ENCODE measurements at places on chromosomes 6 and 20.

- no peak for DNase-seq
Observed at GRCh38 chr20:37406010-37406998, 60.4 kb downstream of the SRC start.

GRCh38 chr6:73152556-73152955, 72.7 kb downstream of the KHDC1L start:
- no peak for DNase-seq

DNA sequence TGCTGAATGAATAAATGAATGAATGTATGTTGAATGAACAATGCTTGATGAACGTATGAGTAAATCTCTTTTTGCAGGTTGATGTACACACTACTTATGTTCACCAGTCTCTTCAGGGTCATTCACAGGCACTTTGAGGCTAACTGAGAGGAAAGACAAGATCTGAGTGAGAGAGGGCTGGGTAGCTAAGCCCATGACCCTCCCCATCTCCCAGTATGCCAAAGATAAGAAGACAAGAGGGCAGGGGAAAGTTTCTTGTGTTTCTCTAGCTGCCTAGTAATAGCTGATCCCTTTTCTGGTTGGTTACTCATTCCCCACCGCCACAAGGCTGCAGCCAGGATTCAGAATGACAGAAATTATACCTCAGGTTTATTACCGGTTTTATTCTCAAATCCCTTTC, 90.7 kb downstream of the CEP57L1 start:
- no peak for DNase-seq

DNA sequence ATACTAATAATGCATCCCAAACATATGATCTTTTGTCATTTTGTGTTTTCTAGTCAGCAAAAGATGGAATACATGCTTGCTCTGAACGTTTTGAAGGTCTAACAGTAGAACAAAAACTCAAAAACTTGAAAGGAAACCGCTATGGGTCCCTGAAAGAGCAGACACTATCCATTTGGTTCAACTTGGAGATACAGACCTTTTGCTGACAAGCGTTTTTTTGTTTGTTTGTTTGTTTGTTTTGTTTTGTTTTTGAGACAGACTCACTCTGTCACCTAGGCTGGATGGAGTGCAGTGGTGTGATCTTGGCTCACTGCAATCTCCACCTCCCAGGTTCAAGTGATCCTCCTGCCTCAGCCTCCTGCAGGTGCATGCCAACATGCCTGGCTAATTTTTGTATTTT, 644.3 kb upstream of the PTCHD4 start:
- DNase-seq, result no peak

- DNase-seq, result no peak
Observed at GRCh38 chr6:14972379-14973067, 273.3 kb upstream of the JARID2 start.

DNA sequence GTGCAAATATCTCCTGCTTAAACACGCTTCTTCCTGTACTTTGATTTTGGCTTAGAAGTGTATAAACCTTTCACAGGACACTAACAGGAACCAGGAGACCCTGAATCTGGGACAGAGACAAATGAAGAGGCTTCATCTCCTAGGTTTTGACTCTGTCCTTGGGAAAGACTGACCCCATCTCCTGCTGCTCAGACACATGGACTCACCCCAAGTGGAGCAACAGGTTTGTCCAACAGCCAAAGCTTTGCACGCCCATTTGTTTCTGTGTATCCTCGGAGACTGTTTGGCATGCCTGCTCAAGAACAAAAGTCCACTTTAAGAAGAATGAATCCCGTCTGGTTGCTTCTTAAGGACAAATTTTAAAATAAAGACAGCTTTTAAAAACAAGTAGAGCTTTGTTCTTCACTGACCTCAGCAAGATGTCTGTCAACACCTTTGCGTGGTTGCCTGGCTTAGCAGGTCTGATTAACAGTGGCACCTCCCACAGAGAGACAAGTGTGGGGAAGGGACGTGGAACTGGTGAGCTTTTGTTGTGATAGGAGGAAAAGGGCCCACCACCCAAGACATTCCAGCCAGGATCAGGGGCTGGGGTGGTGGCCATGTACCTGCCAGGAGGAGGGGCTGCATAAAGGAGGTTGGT, 202.6 kb downstream of the SOD2 start:
- DNase-seq, result no peak

DNA sequence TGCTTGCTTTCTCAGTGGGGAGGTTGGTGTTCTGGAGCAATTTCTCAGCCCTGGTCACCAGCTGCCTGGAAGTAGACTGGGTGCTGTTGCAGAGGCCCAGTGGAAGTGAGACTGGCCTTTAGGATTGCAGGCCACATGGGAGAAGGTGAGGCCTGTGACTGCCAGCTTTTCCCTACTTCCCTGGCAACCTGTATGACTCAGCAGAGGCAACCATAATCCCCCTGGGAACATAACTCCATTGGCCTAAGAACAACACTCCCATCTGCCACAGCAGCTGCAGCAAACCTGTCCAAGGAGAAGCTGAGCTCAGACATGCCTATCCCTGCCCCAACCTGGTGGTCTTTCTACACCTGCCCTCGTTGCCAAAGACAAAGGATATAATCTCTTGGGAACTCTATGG, 473.5 kb upstream of the SPTLC3 start:
- no peak for DNase-seq

- no peak for DNase-seq
Observed at GRCh38 chr6:9564021-9564420, 850.9 kb downstream of the TFAP2A start.

DNA sequence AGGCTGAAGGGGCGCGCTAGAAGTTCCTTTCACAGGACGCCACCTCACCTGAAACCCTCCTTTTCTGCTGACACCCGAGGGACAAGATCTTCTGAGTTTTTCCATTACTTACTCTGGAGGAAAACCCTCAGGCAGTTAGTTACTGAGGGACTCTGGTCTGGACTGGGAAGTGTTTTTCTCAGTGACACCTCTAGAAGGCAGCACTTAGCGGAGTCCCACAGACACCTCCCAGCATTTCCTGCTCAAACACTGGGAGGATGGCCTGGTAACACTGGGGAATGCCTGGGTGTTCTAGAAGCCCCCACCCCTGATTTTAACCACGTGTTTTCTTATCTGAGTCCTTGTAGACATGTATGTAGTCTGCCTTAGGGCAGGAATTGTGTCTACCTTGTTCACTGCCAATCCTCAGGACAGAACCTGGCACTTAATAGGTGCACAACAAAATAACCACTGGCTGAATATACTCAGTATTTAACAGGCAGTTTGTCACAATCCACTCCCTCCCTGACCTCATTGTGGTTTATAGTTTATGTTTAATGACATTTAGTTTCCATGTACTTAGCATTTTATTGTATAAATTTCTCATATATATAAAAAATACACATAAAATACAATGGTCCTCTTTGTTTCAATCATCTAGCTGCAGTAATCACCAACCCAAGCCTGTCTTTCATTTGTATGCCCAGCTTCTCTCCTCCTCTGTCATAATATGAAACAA, 4.8 kb downstream of the GSTA3 start:
- DNase-seq, result no peak

GRCh38 chr6:159059885-159060506, 15.2 kb upstream of the TAGAP start:
- DNase-seq, result no peak

DNA sequence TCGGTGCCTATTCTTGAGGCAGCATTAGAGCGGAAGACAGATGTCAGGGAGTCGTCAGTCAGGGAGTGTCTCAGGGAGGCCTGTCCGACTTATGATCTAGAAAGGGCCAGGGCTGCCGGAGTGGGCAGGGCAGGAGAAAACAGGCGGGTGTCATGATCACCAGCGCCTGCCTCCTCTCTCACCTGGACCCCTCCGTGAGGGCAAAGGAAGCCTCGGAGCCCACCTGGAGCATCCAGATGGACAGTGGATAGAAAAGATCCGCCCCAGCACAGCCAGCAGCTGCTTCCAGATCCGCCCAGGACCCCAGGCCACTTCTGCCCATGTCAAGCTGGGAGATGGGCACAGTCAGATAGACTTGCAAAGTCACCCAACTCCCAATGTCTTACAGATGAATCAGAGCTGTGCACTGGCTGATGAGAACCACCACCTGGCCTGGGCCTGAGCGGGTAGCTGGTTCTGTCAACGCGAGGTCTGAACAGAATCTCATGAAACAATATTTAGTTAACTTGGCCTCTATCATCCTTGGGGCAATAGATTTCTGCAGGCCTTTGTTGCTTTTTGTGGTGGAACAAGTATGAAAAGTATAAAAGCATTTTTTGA, 22.2 kb downstream of the PSMG4 start:
- no peak for DNase-seq

DNA sequence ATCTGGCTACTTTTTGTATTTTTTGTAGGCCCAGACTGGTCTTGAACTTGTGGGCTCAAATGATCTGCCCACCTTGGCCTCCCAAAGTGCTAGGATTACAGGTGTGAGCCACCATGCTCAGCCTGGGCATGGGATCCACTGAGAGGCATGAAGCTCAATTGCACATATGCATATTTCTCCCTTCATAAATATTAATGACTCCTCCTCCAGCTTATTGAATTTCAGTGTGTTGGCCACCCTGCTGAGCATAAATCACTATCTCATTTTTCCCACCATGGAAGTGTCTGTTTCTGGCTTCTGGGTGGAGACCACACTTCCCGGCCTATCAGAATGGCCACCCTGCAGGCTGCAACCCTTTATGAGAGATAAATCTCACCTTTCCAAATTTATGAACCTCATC, 53.6 kb upstream of the KIF16B start:
- DNase-seq, result no peak

GRCh38 chr6:168584249-168584648, 143.3 kb downstream of the SMOC2 start:
- no peak for DNase-seq

GRCh38 chr6:39566456-39566855, 158.8 kb downstream of the KIF6 start:
- DNase-seq, result no peak

GRCh38 chr6:159595173-159595572, 97.9 kb downstream of the SOD2 start:
- no peak for DNase-seq

- no peak for DNase-seq
Observed at GRCh38 chr20:36482044-36482473, 59.3 kb upstream of the MYL9 start.

- no peak for DNase-seq
Observed at GRCh38 chr6:142474531-142475289, 172.9 kb downstream of the ADGRG6 start.

GRCh38 chr6:76057469-76057868, 15.0 kb downstream of the IMPG1 start:
- no peak for DNase-seq

GRCh38 chr6:144162977-144163376, 12.7 kb downstream of the STX11 start:
- no peak for DNase-seq

DNA sequence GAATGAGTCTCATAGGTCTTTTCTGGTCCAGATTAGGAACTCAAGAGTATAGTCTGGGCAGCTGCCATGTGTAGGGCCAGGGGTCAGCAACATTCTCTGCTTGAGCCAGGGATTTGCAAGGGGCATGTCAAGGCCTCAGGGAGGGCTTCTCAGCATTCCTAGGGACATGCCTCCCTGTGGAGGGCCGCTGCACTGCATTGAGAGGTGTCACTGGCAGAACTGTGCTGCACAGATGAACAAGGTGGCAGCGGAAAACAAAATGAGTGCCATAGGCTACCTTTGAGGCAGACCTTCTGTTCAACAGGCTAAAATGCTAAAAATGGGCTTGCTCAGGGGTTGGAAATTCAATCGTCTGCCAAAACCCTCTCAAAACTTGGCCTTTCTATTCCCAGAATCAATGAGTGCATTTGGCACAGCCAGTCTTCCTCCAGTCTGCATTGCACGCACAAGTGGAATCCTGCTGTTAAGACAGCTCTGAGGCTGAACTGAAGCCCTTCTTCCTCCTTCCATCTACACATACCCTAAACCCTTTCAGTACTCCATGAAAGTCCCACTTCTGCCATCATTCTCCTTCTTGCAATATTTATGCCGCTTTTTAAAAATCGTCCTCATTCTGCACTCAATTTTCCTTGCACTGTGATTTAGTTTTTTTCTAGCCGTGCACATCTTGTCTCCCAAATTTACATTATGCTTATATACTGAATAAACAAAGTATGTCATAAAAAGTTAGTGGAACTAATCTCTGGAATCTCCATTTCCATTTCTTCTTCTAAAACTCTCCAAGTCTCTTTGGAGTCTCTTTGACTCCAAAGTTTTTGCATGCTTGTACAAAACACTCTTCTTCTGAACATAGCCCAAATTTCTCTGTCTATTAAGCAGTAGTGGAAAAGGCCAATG, 51.7 kb downstream of the SLC26A8 start:
- no peak for DNase-seq

DNA sequence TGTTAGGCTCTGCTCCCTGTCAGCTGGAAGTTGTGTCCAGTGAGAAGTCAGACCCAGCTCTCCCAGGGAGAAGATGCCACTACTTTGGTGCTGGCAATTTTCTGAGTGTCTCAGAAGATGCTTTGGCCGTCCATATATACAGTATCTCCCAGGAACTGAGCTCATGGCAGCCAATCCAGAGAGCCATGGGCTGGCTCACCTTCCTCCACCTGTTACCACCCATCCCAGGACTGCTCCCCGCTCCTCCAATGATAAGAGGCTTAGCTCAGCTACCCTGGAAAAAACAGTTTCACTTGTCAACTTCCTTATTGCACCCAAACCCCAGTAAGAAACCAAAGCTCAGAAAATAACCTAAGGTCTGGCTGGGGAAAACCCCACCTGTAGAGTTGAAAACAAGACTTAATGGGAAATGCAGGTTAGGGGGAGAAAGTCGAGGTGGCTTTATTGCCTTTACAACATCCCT, at the start of gene BNIP5:
TSS of gene BNIP5 (minus strand) at position 110 of the 463 bp plus-strand sequence. CDS start 6,198 bp downstream, outside the sequence.
- no peak for DNase-seq

GRCh38 chr6:145372671-145373151, 362.6 kb downstream of the EPM2A start:
- DNase-seq, result no peak

DNA sequence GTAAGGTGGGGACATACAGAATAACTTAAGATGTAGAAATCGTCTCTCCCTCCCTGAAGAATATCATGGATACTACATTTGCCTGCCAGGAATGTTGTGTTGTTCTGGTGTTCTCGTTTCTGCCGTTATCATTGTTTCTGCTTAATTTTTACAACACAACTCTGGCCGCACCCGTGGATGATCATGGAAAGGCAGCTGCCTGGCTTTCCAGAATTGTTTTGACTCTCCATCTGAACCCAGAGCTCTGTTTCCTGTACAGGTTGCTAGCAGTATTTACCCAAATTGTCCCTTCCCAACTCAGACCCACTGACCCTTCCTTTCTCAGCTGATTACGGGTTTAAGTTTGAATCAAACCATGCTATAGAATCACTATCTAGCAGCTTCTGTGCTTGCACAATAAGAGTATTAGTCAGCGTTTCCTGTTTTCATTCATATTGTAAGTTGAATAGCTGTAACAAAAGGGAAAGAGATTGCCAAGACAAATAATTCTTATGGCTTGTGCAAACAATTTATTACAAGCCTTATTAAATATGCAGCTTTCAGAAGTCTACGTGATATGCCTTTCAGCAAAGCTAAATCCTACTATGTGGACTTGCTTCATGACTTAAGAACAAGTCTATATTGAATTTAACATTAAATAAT, 139.0 kb downstream of the MTHFD1L start:
- DNase-seq, result no peak

Measured in activated naive CD8-positive, alpha-beta T cell treated with anti-CD3 and anti-CD28 coated beads, Interleukin-2, amount 50 U/mL, for 16 hours (primary cell).